Mammary epithelial cell (primary cell): ENCODE measurements at places on chromosomes 2 and 18. TPM values are rescaled to one million over a fixed set of nuclear protein-coding genes. Genes with fewer than 3 reads are reported as not detected.

- DNase-seq = no peak
Measured at GRCh38 chr2:63054841-63055225, 4.2 kb downstream of the OTX1 start.

DNA sequence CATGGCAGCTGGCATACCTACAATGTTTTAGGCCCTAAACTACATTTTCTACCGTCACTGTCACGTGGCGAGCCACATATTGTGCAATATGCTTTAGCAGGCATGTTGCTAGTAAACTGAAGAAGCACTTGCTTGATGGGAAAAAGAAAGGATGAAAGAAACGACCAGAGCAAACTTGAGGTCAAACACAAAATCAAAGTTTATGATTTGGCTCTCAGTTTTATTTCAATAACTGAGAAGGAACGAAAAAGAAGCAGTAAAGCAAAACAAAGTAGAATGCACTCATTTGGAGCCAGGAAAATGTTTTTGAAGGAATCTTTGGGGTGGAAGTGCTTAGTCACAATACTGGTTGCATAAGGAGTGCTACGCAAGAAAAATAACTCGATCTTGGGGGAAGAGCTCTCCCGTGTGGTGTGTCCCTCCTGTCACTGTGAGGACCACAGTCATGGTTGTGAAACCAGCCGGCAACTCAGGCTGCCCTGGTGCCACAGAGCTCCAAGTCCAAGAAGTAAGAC is 349.8 kb downstream of the RBM43 start:
- DNase-seq = peak; percentile 70

NCKAP5 gene
- polyA plus RNA-seq = 1.1 TPM

DES gene
- polyA plus RNA-seq = 0.07 TPM

SLC16A14 gene
- polyA plus RNA-seq = 0.17 TPM

SERPINB3 gene
- polyA plus RNA-seq = 12.3 TPM

DNA sequence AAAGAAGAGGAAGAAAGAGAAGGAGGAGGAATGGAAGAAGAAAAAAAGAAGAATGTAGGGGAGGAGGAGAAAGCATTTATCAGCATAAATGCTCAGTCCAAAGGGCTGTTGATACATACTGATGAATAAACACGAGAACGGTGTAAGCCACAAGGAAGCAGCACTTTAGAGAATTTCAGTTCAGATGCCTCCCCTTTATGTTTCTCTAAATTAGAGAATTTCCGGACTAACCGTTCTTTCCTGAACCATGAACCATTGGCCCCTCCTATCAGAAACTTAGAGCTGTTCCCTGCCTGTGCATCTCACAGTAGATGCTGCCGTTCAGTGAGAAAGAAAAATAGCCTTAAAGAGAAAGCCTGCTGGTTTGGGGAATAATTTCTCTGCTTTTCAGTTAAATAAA is 49.2 kb upstream of the TUBA3D start:
- DNase-seq = no peak
